ENCODE measurements at places on chromosomes 3 and 15.

- DNase-seq, result no peak
Measured at GRCh38 chr15:82882273-82882928, 70.1 kb downstream of the HOMER2 start.

GRCh38 chr3:194204042-194204987, 68.4 kb downstream of the HES1 start:
- peak; percentile 16 for DNase-seq

DNA sequence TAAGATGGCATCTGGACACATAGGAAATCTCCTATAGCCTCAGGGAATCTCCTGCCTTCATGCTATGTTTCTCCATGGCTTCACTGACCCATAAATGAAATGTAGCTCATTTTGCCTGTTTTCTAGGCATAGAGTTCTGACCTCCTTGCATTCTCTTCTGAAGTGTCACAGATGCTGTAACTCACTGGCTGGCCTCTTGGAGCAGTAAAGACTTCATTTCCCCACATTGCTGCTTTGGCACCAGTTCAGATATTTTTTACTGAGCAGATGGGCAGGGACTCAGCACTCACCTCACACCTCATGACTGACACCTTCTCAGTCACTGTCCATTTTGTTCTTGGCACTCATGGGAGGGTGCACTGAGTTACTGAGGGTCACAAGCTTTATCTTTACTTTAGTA, 286.7 kb upstream of the TGFBR2 start:
- peak; percentile 46 for DNase-seq

DNA sequence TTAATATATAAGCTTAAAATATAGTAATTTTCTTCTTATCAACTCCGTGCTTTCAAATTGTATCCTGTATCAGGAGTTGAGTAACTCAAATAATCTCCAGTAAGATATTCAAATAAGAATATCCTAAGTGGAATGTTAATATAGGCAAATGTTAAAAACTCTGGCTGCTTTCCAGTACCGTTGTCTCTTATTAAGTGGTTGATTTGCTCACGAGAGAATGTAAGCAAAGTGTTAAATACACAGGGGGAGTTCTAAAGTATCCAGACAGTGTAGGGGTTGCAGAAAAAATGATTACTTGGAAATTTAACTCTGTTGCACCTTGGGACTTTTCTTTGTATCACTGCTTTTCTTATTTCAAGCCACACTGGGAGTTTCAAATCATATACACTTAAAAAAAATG, 478.9 kb upstream of the TBL1XR1 start:
- DNase-seq, result no peak

- no peak for DNase-seq
Measured at GRCh38 chr3:169610888-169611291, 52.6 kb downstream of the MECOM start.

GRCh38 chr3:195119461-195120266, 151.3 kb downstream of the XXYLT1 start:
- DNase-seq, result no peak

DNA sequence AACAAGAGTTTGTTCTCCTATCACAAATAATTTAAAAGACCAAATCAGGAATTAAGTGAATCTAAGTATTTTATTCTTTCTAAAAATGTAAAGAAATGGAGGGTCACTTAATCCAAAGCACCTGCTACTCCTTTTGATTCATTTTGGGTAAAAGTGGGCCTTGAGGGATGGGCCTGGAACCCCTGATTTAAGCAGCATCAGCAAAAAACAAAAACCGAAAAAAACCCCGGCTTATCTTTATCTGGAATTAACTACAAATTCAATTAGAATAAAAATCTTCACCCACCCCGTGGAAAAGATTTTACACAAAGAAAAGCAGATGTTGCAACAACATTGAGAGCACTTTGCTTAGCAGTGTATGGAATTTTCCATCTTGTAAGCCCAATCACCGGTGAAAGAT, 1018.2 kb downstream of the MCTP2 start:
- no peak for DNase-seq

DNA sequence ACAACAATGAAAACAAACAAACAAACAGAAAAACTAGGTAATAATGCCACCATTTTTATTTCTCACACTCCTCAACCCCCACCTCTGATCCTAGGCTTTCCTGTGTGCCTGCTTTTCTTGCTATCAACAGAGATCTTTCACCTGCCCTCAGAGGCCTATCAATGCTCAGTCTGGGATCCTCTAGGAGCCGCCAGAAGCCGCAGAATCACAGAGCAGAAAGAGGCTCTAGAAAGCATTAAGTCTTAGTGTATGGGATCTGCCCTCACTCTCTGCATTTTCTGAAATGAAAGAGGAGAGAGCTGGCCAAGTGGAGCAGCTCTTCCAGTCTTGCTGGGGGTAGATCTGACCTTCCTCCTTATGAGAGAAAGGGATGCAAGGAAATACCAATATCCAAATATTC, 306.8 kb downstream of the TUSC7 start:
- DNase-seq, result no peak

GRCh38 chr3:101484805-101485620, 28.0 kb downstream of the SENP7 start:
- no peak for DNase-seq

DNA sequence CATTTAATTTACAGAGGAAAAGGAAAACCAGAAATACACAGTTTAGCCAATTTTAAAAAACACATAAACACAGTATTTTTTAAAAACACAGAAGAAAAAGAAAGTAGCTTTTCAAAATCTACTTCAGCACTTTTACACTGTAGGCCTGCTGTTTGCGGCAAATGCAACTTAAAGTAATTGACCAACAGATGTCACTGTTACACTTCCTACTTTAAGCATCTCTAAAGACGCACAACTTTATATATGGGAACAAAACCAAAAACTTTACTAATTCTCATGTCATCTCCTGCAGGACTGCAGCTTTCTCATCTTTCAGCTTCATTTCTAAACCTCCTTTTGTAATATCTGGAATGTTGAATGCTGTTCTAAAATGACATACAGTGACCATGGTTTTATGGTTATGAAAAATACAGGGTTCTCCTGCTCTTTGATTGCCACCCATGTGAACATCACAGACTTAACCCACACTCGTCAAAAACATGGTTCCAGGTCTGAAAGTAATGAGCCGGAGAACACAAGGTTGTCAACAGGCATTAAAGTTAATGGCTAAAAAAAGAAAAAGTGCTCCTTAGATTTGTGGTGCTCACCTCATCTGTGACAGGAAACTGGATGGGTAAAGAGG, 107.9 kb downstream of the FMN1 start:
- no peak for DNase-seq

DNA sequence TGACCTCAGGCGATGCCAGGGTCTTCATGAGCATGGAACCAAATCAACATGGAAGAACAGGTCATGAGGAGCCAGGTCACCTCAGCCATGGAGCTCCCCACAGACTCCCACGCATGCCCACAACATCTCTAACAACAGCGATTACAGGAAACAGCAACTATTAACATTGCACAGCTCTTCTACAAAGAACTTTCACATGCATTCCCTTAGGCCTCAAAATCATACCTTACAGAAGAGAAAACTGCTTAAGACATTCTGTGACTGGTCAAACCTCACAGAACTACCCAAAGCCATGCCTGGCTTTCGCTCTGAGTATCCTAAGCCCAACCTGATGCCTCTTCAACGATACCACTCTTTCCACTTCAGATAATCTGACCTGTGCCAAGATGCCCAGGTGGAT, 117.8 kb downstream of the OXNAD1 start:
- peak; percentile 29 for DNase-seq

DNA sequence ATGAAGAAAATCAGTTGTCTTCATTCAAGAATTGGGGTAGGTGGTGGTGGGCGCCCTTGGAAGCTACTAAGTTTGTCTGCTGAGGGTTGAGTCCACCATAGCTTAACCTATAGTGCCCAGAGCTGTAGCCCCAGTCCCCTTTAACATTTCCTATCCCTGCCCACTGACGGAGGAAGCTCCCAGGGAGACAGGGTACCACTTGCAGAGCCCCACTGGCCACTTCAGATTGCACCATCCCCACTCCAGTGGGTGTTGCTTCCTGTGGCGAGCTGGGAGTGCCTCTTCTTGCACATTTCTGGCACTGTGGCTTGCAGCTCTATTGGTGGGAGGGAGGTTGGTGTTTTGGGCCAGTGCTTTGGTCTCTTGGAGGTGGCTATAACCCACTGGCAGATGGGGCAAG, 2.7 kb downstream of the PXYLP1 start:
- no peak for DNase-seq

DNA sequence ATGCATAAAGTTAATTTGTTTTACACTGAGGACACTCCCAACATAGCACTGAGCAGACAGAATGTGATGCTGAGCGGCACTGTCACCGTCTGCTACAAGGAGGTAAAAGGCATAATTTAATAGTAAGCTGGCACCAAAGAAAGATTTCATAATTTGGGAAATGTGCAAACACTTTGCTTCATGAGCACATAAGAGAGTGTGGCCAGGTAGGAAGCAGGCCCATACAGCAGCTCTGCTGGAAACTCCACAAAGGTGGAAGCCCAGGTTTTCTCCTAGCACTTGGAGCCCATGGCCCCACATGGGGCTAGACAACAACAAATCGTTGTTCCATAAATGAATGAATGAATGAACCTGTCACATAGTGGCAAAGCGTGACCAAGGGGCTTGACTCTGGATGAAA, 68.5 kb upstream of the CACNA2D3 start:
- DNase-seq, result no peak

DNA sequence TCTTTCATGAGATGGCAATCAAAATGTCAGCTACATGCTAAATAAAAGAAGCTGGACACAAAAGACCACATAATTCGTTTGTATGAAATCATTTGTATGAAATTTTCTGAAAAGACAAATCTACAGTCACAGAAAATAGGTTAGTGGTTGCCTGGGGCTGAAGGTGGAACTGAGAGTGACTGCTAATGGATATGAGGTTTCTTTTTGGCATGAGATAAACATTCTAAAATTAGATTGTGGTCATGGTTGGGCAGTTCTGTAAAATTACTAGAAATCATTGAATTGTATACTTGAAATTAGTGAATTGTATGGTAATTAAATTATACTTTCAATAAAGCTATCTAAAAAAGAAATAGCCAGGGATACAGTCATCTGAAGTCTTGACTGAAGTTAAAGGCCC, 2.7 kb upstream of the DMXL2 start:
- no peak for DNase-seq

GRCh38 chr15:51128701-51129100, 34.0 kb upstream of the TNFAIP8L3 start:
- no peak for DNase-seq

DNA sequence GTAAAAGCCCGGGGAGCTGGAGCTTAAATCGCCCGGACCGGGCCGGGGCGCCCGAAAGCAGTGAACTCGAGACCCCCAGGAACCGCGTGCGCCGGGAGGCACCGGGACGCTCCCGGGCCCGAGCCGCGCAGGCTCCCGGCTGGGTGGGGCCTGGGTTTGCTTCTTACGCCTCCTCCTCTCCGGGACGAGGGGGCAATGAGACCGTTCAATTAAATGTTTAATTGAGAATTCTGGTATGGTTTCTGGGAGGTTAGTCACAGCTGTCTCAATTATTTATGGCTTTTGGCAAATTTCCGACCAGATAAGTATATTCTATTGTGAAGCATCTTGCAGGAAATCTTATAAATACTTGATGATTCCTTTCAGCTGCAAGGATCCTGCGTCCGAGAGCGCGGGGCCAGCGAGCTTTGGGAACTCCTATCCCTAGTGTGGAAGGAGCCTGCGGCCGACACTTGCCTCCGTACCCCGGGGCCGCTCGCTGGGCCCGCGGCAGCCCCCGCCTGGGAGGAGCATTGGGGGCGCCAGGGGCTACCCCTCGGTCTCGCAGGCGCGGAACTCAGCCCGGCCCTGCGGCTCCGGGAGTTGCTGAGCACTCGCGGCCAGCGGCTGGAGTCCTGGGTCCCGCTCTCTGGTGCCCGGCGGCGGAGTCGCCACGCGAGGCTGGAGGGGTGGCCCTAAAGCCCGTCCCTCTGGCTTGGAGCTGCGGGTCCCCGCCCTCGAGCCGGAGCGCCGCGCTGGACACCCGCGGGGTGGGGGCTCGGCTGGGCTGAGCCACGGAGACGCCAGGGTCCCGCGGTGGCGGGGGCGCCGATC, 10.3 kb downstream of the ISL2 start:
- no peak for DNase-seq

- DNase-seq, result no peak
Measured at GRCh38 chr3:25173606-25174005, 254.5 kb upstream of the RARB start.

DNA sequence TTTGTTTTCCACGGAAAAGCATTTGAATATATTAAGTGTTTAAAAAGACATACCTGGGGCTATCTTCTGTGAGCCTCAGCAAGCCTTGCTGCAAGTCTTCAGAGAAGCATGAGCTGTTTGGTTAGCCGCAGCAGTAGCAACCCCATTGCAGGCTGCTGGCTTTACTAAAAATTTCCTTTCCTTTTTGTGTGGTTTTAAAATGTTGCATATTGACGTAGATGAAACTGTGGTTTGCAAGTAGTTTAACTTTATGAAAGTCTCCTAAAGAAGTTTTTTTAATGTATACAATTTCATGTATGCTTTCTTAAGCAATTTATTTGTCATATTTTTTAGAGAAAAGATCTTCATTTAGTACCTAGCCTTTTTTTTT, at the start of gene GPR171:
Gene GPR171 (minus strand): TSS at position 166 of the 370 bp plus-strand sequence. CDS start 3,830 bp downstream, outside the sequence.
- peak; percentile 45 for DNase-seq

DNA sequence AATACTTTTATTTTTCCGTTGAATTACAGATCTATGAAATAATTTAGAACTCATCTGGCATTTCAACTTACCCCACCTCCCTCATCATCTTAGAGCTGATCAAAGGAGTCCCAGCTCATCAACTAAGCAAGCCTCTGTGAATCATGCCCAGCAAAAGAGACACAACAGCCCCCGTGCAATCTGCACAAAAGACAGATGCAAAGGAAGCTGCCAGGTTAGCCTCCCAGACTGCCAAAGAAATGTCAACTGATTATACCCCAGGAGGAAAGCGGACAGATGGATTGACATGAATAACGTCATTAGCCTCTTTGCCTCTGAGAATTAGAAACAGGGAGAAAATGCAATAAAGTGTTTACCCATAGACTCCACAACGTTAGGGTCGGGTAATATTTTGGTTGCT, 75.0 kb downstream of the GABRB3 start:
- DNase-seq, result no peak

GRCh38 chr3:14633819-14634424, 17.6 kb upstream of the CCDC174 start:
- peak; percentile 45 for DNase-seq

GRCh38 chr3:168453623-168454022, 357.9 kb upstream of the GOLIM4 start:
- DNase-seq, result no peak

DNA sequence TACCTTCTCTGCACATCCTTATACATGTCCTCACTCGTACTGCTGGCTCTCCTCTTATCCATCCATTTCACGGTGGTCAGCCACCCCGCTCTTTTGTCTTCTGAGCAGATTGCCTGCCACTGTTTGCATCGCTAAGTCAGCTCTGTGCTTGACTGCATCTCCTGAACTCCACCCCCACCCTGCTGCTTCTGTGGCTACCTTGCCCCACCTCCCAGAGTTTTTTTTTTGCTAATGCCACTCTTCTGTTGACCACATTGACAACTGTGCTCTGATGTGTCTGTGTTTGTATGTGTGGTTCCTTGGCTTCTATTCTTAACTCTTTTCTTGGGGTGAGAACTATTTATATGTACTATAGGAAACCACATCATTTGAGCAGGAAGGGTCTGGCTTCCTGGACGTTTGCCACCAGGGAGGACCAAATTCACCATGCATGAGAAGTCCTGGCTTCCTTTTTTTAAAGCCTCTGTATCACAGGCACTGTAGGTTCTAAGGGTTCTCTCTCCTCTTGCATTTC, 12.8 kb upstream of the MTMR10 start:
- no peak for DNase-seq
